ENCODE measurements at places on chromosomes 12 and 14.

- DNase-seq = no peak
Measured at GRCh38 chr12:52155048-52155868, 36.6 kb downstream of the KRT80 start.

- no peak for DNase-seq
Measured at GRCh38 chr12:106903241-106903945, 52.3 kb upstream of the TMEM263 start.

DNA sequence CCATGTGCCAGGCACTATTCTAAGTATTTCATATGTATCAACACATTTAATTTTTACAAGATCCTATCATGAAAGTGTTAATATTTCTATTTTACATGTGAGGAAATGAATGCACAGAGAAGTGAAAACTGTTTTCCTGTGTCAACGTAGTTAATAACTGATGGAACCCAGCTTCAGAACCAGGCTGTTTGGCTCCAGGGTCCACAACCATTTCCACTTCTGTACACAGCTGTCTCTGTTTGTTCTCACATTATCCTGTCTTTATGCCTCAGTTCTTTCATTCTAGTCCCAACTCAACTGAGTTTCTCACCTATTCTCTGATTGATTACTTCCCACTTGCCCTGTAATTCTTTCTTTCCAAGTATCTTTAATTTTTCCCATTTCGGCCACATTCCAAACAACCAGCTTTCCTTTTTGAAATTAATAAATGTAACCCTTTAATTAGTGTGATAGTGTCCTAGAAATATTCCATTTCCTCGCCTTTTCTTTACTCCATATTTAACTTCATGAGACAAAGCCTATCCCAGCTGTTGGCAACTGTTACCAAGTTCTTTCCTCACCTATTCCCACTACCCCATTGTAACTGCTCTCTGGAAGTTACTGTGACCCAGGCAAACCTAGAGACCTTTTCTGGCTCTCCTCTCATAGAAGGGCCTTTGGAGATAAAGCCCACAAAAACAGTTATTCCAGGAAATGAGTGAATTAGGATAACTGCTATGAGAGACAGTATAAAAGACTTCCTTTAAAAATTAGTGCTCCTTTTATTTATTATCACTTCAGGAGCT lies 218.7 kb downstream of the RASSF9 start:
- no peak for DNase-seq

DNA sequence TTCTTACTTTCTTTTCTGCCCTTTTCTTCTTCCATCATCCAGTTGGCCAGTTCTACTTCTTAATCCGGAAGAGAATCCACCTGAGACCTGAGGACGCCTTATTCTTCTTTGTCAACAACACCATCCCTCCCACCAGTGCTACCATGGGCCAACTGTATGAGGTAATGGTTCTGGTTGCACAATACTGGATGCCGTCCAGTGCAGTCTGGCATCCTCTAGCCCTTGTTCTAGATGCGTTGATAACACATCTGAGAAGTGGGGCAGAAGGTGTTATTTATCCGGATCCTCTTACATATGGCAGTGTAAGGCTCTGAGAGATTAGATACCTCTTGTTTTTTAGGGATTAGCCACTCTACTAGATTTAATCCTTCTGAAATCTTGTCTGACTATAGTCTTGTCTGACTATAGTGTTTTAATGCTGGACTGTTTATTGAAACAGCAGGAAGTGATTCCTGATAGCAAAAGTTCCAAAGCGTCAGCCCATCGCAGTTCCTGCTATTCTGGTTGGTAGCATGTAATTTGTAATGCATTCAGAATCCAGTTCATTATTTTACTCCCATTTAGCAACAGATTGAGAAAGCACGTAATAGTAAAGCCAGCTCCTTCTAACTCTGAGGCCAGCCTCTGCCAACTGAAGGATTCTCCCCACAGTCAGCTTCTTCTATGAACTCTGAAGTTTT lies 7.9 kb downstream of the GABARAPL1 start:
- peak; percentile 20 for DNase-seq

GRCh38 chr12:122813310-122813713 lies 21.9 kb upstream of the HIP1R start:
- DNase-seq = no peak

DNA sequence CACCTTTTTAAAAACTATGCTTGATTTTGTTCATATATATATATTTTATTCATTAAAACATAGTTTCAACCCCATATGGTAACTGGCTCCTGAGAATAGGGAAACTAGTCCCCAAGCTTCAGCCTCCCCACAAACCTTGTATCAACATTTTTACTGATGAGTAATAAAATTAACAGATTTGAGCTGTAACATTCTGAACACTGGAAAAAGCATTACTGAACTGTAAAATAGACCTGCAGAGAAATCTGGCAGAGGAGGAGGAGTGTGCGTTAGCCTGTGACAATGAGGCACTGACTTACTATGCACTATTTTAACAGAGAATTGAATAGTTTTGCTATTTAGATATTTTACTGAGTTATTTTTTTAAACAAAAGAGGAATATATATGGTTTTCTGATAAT lies 43.1 kb downstream of the FRS2 start:
- no peak for DNase-seq

DNA sequence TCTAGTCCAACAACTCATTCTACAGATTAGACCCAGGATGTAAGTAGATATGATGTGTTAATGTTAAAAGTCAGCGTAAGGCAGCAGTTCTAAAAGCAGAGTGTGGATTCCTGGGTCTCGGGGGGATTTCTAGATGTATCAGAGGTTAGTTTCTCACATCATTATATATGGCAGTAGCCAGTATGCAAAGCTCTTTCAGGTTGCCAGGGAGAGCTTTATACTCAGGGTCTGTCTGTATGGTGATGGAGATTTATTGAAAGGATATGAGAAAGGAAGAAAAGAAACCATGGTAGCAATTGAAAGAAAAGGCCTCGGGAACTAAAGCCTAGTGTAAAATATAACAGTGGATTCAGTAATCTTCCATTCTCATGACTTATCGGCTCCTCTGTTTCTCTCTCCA lies 26.2 kb upstream of the PAWR start:
- no peak for DNase-seq

- no peak for DNase-seq
Measured at GRCh38 chr12:110122929-110123328, 1.2 kb upstream of the IFT81 start.

DNA sequence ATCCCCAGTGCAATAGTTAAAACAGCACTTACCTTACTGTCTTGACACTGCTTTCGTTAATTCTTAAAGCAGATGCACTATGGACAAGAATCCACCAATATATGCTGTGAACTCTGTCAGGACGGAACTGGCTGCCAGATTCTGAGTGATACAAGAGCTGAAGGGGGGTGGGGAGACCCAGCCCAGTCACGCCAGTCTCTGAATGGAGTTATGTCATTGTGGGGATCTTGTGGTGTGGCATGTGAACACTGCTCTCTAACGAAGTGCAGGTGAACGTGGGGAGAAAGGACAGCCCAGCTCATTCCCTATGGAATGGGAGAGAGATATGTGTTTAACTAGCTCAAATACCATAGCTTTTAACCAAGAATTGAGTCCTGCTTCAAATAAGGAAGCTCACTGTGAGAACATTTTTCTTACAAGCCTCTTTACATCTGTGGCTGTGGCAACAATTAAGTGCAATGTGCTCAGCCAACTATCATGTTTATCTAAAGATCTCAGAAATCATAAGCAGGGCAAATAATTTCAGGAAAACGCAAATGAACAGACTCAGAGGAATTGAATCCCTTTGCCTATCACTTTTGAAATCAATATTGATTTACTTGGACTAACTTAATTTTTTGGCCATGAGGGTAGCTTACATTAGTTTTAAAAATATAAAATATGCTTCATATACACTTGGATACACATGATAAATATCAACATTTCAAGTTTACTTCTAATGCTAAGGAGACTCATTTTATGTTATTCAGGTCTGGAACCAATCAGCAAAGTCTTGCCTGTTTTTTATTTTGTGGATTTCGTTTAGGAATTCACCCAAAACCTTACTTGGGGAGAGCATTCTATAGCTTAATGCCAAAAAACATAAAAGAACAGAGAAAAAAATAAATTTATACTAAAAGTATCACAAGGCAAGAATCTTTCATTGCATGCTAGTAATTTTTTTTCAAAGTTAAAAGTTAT lies at the start of gene LUM:
Gene LUM, minus strand, starts transcription at position 129 of the 960 bp plus-strand sequence. CDS start 2,515 bp downstream, outside the sequence.
- DNase-seq = no peak

GRCh38 chr14:25868521-25869314 lies 729.1 kb downstream of the NOVA1 start:
- DNase-seq = no peak

DNA sequence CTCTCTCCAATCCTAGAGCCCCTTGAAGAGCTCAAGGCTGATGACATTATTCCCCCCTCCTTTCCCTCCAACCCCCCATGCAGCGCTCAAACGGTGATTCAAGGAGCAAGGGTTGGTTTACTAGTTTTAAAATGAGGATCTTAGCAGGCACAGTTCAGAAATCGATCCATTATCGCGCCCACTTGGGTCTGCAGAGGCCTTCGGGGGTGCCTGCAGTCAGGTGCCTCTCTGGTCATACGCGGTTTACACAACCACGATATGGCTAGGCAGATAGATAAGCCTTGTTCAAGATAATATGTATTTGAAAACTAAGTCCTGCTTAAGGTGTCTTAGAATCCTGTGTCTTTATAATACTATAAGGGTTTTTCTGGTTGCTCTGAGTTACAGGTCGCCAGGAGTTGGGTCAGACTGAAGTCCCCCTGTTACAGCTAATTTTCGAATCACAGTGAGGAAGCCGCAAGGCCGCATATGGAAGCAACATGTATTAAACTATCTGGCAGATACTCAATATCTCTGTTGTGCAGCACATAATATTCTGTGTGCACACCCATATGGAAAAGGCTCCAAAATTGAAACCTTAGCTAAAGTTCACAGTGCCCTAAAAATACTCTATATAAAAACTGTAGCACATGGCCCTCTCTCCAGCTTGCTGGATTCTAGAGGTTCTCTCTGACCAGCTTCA lies 10.0 kb downstream of the BHLHE41 start:
- DNase-seq = no peak

DNA sequence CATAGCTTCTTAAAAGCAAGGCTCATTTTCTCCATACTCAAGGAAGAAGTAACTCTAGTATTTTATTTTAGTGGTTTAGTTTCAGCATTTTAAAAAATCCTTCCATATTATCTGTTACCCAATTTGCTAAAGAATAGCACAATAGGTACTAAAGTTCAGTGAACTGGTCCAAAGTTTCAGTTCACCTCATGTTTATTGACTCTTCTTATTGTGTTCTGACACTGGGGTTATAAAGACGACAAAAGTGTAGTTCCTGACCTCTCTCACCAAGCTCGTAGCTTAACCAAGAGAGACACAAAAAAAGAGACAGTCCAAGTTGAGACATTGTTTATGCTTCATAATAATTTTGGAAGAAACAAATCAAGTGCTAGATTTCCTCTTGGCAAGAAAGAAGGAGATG lies 40.8 kb upstream of the SLC38A2 start:
- no peak for DNase-seq

GRCh38 chr14:102464846-102465341 lies 44.7 kb downstream of the ANKRD9 start:
- DNase-seq = no peak

DNA sequence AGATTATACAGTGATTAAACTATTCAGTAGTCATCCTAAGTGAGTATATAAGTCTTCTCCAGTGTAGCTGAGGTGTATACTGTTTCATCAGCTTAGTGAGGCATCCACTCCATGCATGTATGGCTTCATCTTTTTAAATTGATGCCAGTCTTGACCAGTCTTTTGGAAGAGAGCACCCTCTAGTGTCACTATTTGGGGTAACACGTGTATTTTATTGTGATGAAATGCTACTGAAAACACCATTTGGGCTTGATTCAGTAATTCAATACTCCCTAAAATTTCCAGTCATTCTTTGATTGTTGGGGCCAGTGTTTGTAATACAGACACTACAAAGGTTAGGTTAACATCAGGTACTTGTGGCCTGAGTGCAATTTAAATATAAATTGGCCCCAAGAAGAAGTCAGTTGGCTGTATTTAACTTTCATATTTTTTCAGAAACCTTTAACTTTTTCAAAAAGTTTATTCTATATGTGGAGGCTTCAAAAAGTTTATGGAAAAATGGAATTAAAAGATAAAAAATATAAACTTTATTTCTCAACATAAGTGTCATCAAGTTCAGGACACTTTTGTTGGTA lies 35.3 kb downstream of the MIPOL1 start:
- DNase-seq = no peak

DNA sequence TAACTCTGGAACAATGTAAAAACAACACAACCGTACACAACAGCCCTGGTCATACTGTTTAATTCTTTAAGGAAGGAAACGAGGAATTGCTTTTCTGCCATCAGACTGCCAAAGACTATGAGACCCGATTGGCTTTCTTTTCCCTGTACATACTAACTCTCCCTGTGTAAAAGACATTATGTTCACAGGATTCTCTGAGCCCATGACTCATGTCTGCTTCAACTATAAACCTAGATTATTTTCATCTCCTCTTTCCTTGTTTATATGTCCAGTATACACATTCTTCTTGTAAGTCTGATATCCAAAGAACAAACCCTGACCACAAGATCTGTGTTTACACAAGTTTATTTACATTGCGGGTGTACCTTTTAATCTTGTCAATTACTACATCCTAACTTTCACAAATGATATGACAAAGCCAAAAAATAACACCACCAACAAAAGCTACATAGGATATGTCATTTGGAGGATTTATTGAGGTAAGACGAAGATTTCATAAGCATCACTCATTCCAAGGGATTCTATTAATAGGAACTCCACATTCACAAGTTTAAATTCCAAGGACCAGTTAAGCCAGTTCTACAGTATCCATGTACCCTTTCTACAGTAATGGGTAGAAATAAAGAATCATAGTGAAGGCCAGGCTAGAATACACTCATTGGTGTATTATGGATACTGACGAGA lies 67.3 kb downstream of the STXBP6 start:
- no peak for DNase-seq

DNA sequence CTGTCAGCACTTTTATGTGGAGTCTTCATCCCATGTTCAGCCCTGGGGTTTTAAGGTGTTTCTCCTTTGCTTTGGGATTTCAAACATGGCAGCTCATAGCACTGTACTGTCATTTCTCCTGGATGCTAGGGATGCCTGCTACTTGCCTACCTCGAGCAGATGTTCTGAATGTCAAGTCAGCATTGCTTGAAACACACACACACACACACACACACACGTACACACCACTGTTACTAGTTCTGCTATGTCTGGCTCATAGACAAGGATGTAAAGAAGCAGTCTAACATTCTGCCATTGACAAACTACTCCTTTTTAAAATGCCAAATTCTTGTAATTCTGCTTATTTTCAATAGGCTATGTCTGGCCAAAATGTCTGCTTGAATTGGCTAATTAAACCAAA lies 72.7 kb downstream of the SAMD4A start:
- DNase-seq = no peak

- DNase-seq = no peak
Measured at GRCh38 chr12:67937822-67938221, 51.4 kb upstream of the IFNG-AS1 start.
